ENCODE measurements at places on chromosomes 12 and 14.

DNA sequence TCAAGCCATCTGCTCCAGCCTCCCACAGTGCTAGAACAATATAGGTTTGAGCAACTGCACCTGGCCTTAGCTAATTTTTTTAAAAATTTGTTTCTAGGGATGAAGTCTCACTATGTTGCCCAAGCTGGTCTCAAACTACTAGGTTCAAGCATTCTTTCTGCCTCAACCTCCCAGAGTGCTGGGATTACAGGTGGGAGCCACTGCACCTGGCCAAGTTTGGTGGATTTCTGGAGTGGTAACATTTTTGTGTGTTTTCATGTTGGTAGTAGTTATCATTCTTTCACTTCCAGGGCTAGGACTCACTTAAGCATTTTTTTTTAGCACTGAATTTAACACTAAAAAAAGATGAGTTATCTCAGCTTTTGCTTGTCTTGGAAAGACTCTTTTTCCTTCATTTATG, 328.0 kb upstream of the RGS6 start:
- DNase-seq, result no peak

- no peak for DNase-seq
These were observed 88.8 kb downstream of the CHGA start for GRCh38 chr14:93011650-93012325.

DNA sequence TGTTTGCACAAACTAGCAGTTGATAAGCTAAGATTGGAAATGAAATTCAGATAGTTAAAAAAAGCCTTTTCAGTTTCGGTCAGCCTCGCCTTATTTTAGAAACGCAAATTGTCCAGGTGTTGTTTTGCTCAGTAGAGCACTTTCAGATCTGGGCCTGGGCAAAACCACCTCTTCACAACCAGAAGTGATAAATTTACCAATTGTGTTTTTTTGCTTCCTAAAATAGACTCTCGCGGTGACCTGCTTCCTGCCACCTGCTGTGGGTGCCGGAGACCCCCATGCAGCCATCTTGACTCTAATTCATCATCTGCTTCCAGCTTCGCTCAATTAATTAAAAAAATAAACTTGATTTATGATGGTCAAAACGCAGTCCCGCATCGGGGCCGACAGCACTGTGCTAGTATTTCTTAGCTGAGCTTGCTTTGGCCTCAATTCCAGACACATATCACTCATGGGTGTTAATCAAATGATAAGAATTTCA, 335.6 kb downstream of the TMEM121 start:
- DNase-seq, result no peak

- DNase-seq, result no peak
These were observed 10.3 kb downstream of the KRT75 start for GRCh38 chr12:52423661-52424500.

DNA sequence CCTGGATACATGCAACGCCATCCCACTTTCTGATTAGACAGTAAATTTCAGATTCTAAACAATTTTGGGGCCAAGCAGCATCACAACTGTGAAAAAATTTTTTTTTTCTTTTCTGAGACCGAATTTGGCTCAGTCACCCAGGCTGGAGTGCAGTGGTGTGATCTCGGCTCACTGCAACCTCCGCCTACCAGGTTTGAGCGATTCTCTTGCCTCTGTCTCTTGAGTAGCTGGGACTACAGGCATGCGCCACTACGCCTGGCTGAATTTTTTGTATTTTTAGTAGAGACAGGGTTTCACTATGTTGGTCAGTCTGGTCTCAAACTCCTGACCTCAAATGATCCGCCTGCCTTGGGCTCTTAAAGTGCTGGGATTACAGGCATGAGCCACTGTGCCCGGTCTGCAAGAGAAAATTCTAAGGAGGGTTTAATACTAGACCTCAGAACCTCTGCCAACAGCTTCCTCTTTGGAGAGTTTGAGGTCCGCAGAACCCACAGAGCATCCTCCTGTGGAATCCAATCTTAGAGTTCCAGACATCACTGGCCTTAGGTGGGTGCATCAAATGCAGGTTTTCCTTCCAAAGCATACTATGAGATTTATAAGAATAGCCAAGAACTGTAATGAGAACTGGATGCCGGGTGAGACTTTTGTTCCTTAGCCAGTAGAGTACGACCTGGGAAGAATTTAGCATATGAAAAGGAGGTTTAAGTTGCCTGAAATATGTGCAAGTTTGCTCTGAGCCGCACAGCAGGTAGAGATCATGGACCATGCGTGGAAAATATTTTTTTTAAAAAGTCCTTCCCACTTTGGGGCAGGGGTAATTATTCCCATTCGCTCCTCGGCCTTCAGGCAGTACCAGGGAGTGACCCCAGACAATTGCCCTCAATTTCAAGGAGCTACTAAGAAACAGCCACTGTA, 7.8 kb upstream of the PHC1 start:
- no peak for DNase-seq

GRCh38 chr14:105223260-105223659, 25.1 kb upstream of the BTBD6 start:
- DNase-seq, result no peak

GRCh38 chr12:113934060-113934814, 31.9 kb downstream of the RBM19 start:
- DNase-seq, result no peak

GRCh38 chr14:95334044-95334443, 14.3 kb upstream of the CLMN start:
- DNase-seq, result no peak
